Non-pigmented ciliary epithelial cell (primary cell): ENCODE measurements at places on chromosomes 5 and 9.
A peak's percentile ranks its signal among the peaks of the same experiment; 100 is the strongest.

- no peak for DNase-seq
Observed at GRCh38 chr9:11457825-11458790, 845.3 kb upstream of the PTPRD start.

DNA sequence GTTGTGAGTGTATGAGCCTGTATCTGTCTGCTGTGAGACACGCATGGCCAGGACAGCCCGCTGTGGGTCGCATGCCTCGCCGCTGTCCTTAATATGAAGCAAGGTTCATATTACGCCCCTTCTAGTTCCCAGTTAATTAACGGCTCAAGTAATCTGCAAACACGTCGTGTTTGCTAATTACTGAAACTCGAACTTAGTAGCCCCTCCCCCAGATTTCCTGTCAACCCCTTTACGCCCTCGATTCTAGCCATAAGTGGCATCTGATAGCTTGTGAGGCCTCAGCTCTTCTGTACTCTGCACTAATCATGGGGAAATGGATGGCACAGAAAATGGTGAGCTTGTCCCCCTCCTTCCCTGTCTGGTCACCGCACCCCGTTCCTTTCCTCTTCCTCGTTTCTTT, 116.9 kb upstream of the OTULINL start:
- DNase-seq, result no peak

DNA sequence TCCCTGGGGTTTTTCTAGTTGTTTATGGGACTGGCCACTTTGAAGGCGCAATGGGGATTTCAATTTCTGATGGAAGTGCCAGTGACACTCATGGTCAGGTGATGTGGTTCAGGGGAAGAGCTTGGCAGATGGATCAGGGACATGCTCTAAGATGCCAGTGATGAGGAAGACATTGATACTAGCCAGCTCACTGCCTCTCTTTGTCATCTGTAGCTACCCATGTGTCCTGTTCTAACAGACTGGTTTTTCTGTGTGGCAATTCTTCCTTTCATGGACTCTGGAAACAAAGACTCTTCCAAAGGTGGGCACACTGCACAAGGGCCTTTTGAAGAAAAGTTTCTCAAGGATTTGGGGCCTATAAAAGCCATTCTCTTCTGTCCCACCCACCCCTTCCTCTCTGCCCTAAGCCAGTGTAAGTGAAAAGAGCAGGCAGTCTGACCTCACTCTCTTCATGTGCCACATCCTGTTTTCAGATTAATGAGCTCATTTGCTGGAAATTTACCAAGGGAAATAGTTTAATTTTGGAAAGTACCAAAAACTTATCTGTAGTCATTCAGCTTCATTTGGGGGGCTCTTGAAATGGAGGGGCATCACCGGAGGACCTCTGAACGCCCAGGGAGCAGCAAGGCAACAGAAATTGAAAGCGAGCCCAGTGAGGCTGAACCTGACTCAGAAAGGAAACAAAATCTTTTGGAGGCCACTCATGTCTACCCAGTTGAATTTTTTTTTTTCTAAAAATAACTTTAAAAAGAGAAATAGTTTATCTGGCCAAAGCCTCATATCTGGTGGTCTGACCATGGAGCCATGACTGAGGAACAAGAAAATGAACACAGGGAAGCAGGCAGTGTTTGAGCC, 4.9 kb upstream of the TRAF1 start:
- no peak for DNase-seq

DNA sequence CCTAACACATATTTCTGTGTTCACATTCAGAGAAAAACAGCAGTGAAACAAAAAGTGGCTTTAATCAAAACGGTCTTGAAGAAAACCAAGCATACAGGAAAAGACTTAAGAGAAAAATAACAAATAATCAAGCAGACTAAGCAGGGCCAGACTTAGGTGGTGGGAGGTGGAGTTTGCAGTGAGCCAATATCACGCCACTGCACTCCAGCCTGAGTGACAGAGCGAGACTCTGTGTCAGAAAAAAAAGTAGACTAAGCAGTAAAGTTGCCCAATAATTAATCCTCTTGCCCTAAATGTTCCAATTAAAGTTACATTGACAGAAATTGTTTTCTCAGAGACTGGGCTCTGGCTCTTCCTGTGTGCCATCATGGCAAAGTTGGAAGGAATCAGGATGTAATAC, 26.6 kb upstream of the GLDC start:
- DNase-seq, result no peak

DNA sequence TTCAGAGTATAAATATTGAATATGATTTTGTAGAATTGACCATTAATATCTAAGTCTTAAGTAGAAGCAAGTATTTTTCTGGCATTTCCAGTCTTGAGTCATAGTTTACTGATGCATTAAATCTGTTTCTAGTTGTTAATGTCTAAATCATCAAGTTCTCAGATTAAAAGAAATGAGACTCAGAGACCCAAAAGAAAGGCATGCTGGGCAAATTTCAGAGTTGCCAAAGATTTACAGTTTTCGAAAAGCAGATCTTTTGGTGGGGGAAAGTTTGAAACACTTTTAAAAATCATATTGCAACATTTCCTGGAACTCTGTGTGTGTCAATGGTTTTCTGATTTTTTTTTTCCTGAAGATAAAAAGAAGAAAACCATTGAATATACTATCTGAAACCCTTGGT, 60.9 kb downstream of the ANKRD55 start:
- no peak for DNase-seq

DNA sequence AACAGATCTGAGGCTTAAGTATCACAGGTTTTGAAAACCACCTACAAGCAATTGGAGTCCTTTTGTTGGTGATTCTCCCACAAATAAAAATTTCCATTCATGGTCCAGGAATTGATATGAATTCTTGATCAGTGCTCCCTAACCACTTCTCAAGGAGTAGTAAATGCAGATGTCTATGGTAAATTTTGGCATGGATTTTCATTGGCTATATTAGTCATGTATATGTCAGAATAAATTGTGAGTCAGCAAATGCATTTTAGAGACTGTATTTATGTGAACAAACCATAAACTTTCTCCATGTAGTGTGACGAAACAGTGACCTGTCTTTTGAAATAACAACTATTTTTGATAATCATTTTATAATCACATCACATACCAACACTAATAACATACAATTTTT, 611.1 kb downstream of the HTR1A start:
- no peak for DNase-seq

DNA sequence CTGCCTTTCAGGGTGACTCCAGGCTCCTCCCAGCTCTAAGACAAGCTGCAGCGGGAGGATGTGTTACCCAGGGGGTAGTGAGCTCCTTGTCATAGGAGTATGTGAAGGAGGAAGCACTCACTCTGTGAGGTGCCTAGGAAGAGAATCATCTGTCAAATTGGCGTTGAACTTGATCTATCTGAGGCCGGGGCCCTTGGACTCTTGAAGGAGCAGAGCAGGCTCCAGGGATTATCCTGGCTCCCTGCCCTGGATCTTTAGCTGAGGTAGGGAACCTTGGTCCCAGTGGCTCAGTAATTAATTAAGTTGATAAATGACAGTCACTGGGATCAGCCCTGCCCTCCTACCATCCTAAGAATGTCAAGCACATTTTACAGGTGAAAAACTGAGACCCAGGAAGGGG, 15.5 kb downstream of the ADGRD2 start:
- no peak for DNase-seq

- peak; percentile 4 for DNase-seq
Observed at GRCh38 chr9:85569988-85570387, 171.8 kb downstream of the AGTPBP1 start.

DNA sequence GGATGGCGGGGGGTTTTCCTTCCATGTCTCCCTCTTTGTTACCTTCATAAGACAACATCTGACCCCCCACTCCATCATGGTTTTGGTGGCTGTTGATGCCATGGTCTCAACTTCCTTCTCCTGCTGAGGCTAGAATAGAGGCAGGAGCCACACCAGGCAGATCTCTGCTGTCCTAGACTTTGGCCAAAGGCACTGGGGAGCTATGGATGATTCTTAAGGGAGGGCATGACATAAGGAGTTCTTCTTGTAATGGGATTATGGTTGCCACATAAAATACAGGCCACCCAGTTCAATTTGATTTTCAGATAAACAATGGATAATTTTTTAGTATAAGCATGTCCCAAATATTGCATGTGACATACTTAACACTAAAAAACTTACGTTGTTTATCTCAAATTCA, 52.2 kb upstream of the IER5L start:
- no peak for DNase-seq
